Upper lobe of right lung (tissue), 1 donor: ENCODE measurements at places on chromosomes 1 and 21. TPM values are rescaled to one million over a fixed set of nuclear protein-coding genes. Genes with fewer than 3 reads are reported as not detected.

Gene ANXA9
- total RNA-seq, result 1.2 TPM

Gene JAM2
- 38.6 TPM for total RNA-seq

Gene SERTAD4
- total RNA-seq, result 3.4 TPM

Gene ACP6
- 15.8 TPM for total RNA-seq

Gene SLC30A10
- not detected for total RNA-seq

DNA sequence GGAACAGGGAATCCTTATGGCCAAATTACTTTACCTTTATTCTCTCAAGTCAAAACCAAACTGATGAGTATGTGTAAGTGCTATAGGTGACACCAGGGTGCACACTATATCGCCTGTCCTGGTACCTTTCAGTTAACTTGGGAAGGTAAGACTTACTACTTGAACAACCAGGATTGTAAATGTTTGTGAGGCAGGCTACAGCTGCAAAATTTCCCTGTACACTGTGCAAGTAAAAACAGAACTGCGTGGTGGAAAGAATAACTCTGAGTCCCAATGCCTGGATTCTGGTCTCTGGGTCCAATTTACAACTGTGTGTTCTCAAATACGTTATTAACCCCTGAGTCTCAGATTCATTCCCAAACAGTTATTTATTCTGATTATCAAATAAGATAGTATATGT lies 73.5 kb downstream of the TENT5C start:
- H3K36me3 ChIP-seq, result no peaks in the 10 kb centered on the region
- no peak for DNase-seq
- no peak overlapping the region for H3K4me3 ChIP-seq
- H3K27me3 ChIP-seq, result no peaks in the 10 kb centered on the region

DNA sequence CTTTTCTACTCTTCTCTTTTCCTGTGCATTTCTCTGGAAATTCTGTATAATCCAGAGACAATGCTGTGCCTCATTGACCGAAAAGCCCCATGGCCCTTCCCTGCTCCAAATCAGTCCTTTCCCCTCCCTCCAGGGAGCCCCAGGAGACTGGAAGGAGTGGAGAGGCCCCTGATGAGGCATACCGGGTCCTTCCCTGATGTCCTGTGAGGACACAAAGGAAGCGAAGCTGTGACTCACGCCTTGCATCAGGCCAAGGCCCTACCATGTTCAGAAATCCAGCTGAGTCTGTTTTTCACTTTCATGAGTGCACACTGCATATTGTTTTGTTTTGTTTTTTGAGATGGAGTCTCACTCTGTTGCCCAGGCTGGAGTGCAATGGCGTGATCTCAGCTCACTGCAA lies 38.7 kb upstream of the BECN2 start:
- H3K27ac ChIP-seq, result no peak overlapping the region
- no peak for DNase-seq
- no peaks in the 10 kb centered on the region for H3K36me3 ChIP-seq

GRCh38 chr1:16967095-16967575 lies 13.3 kb downstream of the MFAP2 start:
- no peak overlapping the region for H3K4me3 ChIP-seq
- no peaks in the 10 kb centered on the region for H3K27me3 ChIP-seq
- no peak overlapping the region for H3K27ac ChIP-seq
- H3K4me1 ChIP-seq, result peaks cover 11% of the 10 kb centered on the region

- no peak overlapping the region for H3K4me3 ChIP-seq
- no peaks in the 10 kb centered on the region for H3K27me3 ChIP-seq
- H3K4me1 ChIP-seq, result no peaks in the 10 kb centered on the region
- H3K27ac ChIP-seq, result no peak overlapping the region
These were observed 28.8 kb downstream of the PADI6 start for GRCh38 chr1:17400725-17401341.
